ENCODE measurements at places on chromosomes 7 and 10. TPM values are rescaled to one million over a fixed set of nuclear protein-coding genes. Genes with fewer than 3 reads are reported as not detected.

The CFAP69 gene
- total RNA-seq: 1.7 TPM

The NKX6-2 gene
- not detected for total RNA-seq

The OR6B1 gene
- not detected for total RNA-seq

The PPP1R3C gene
- total RNA-seq: 136 TPM

The MMP21 gene
- total RNA-seq: 0.20 TPM

The GCK gene
- total RNA-seq: 1.7 TPM

The KLF14 gene
- total RNA-seq: not detected

The SLC4A2 gene
- total RNA-seq: 83.1 TPM

The MYO3A gene
- total RNA-seq: 0.10 TPM

The CACNA2D1 gene
- total RNA-seq: 0.91 TPM

The MARVELD1 gene
- 2.0 TPM for total RNA-seq

The TMEM176A gene
- total RNA-seq: 449 TPM

The ATOH7 gene
- total RNA-seq: 1.2 TPM

- no peak for DNase-seq
Measured at GRCh38 chr7:37368540-37368939, 80.1 kb downstream of the ELMO1 start.

DNA sequence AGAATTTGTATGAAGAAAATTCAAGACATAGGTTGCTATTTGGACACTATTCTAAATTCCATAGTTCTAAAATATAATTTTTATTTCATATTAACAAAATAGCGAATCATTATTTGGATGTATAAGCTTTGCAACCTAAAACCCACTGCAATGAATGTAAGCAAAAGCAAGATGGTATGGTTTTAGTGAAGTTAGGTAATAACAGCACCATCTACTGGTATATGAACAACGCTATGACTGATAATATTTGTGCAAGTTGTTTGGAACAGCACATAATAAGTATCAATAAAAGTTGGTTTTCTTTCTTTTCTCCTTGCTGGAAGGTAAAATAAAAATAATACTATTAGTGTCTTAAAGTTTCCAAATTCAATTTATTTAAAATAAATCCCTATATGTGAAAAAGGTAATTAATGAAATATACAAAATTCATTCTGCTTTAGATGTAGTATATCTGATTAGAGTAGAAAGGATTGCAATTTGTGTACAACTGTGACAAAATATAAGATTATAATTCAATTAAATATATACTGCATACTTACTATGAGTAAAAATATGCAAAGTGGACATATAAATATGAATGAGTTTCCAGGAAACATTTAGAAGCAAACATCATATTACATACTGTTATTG, 79.0 kb upstream of the LSM8 start:
- no peak for DNase-seq

GRCh38 chr7:149849174-149849573, 11.0 kb downstream of the ZNF862 start:
- DNase-seq: no peak

- peak; percentile 68 for DNase-seq
Measured at GRCh38 chr7:141369422-141369821, 181.8 kb upstream of the AGK start.

DNA sequence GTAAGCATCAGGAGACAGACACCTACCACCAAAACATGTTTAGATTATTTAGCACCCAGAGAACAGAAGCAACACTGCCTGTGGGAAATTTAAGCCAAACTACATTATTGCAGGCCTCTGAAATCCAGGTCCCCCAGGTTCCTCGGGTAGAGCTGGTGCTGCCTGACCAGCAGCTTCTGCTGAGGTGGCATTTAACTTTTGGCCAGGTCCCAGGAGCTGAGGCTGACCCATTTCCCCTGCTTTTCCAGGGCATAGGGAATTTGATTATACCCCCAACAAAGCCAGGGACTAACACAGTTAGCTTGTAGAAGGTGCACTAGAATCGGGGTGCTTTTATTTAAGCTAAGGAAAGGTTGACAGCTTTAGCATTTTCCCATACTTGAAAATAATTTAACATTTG, 4.7 kb downstream of the LRRC4 start:
- DNase-seq: no peak

DNA sequence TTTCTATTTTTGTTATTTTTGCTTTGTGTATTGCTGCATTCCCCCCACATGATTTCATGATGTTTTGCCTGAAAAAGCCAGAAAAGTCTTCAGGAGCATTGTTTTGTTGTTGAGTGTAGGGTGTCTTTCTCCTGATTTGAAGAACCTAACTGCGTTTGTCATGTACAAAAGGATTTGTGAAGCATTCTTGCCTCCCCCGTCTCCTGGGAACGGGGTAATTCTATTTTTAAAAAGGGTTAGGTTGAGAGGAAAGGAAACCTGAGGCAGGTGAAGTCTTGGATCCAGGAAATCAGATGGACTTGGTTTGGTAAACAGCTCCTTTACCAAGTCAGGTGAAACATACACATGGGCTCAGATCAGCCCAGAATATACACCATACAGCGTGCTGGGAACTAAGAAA, 26.0 kb upstream of the BTBD16 start:
- DNase-seq: no peak

DNA sequence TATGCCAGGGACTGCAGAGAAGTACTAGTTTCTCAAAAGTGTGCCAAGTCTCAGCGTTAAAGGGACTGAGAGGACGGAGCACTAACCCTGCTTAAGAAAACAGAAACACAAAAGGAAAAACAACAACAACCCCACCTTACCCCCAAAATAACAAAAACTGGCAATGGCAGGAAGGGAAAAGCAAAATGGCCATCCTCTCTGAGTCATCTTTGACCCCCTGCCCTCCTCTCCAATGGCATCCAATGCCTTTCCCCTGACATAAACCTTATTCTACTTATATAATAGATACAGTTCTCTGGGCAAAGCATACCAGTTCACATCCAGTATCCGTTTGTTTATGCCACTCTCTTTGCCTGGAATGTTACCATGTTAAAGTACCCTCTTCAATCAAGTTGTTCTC, 1.6 kb downstream of the POLR1F start:
- no peak for DNase-seq

DNA sequence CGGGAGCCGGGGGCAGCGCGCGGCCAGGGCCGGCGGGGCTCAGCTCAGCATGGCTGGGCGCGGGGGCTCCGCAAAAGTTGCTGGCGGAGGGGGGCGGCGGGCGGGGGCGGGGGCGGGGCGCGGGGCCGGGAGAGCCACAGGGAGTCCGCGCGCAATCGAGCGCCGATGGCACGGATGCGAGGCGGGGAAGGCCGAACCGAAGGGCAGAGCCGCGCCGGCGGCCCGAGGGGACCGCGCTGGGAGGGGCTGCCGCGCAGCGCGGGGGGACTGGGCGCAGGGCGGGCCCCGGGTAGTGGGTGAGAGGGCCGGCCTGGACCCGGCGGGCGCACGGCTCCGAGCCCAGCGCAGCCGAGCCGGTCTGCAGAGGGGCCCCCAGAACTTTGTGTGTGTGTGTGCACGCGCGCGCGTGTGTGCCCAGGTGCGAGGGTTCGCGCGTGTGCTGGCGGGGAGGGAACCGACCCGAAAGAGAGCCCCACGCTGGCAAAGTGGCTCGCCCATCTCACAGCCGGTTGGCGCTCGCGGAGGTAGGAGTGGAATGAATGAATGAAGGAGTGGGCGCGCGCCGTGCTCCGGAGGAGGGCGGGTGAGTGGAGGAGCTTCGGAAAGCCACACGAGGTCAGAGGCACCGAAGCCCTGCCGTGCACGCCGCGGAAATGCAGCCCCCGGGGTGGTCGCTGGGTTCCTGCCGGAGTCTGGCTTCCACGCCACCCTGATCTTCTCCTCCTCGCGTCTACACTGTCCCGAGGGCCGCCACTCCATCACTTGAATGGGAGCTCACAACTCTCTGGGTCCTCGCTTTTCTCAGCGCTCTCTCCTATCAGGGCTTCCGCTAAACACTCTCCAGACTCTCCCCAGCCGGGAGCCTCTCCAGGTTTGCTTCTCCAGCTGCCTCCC, at the start of gene HIPK2:
Gene HIPK2 (minus strand): TSS at position 51 of the 894 bp plus-strand sequence. CDS start 375 bp downstream, outside the sequence.
- peak; percentile 80 for DNase-seq

- peak; percentile 51 for DNase-seq
Measured at GRCh38 chr7:28958235-28958979, at the start of gene TRIL. TSS of gene TRIL (minus strand) at chr7:28958330. CDS start at chr7:28958046, 284 bp downstream.

DNA sequence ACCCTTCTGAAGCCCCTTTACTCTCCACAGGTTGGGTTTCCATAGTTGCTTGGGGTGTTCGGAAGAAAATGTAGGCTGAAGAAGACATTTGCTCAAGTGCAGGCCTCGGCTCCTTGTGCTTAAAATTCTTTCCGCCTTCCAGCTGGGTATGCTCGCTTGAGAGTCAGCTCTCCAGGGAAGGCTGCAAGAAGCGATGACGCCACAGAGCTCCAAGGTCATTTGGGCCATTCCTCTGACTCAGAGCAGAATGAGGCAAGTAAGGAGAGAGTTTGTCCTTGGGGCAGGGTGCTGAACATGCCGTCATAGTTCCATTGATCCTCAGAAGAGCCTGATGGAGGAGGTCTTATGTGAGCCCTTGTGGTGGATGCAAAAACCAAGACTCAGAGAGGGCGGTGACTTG, 27.4 kb upstream of the HSPA12A start:
- DNase-seq: no peak

GRCh38 chr7:88477976-88478375, 171.3 kb upstream of the STEAP4 start:
- no peak for DNase-seq

DNA sequence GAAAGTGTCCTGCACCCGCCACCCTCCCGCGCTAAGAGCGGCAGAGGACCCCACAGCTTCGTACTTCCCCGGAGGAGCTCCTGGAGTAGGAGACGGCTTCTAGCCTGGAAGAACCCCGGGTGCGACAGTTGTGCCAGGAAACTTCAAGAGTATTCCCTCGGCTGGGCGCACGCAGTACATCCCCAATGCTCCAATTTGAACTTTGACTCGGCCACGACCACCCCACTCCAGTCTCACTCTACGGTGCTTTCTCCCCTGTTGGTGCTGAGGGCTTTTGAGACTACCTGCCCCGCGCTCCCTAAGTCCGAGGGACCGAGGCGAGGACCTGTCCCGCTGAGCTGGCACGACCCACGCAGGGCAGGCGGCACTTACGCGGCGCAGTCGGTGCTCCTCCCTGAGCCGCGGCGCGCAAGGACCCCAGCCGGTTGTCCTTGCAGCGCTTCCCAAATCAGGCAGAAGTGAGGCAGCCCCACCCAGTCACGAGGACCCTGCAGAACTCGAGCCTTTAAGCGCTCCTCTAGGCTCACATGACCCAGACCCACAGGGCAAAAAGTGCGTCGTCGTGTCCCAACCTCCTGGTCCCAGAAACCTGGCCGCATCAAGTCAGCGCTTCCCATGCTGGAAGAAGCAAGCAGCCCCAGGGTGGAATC, at the start of gene CPVL:
Gene CPVL (minus strand): TSS at position 481 of the 650 bp plus-strand sequence. CDS start 25,476 bp downstream, outside the sequence.
- peak; percentile 55 for DNase-seq

DNA sequence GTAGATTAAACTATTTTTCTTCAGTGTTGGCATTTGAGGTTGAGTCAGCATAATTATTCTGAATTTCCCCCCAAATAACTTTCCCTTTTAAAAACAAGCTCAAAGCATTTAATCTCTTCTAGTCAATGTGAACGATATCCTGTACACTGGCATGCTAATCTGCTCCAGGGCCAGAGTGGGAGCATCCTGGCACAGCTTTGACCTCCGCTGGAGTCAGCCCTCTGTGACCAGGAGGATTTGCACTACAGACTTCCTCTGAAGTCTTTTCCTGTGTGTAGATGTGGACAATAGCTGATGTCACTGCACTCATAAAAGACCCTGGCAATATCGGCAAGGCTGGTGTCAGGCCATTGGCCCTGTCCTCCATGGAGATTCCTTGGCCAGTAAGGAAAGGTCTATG, 340.2 kb downstream of the CDC14C start:
- DNase-seq: no peak

GRCh38 chr7:155316427-155317113, 18.9 kb downstream of the INSIG1 start:
- no peak for DNase-seq

GRCh38 chr7:91644256-91644655, 236.2 kb downstream of the MTERF1 start:
- DNase-seq: no peak

DNA sequence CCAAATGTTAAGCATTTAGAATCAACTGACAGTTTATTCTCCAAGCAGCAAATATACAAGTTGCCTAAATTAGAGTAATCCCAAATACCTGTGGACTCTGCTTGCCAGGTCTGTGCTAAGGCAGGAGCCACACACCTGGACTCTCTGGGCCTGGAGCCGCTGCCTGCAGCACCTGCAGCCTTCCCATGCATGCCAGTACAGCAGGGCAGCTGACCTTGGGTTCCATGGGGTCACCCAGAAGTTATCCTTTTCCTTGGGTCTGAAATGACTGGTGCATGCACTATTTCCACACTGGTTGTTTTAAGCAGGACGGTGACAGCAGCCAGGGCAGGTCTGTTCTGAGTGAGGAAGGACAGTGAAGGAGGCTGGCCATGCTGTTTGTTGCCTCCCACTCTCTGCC, 573.2 kb downstream of the GLRX3 start:
- no peak for DNase-seq

DNA sequence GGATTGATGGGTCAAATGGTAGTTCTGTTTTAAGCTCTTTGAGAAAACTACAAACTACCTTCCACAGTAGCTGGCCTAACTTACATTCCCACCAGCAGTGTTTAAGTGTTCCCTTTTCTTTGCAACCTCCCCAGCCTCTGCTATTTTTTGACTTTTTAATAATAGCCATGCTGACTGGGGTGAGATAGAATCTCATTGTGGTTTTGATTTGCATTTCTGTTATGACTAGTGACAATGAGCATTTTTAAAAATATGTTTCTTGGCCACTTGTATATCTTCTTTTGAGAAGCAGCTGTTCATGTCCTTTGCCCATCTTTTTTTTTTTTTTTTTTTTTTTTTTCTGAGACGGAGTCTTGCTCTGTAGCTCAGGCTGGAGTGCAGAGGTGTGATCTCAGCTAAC, 155.2 kb upstream of the BMPER start:
- no peak for DNase-seq

DNA sequence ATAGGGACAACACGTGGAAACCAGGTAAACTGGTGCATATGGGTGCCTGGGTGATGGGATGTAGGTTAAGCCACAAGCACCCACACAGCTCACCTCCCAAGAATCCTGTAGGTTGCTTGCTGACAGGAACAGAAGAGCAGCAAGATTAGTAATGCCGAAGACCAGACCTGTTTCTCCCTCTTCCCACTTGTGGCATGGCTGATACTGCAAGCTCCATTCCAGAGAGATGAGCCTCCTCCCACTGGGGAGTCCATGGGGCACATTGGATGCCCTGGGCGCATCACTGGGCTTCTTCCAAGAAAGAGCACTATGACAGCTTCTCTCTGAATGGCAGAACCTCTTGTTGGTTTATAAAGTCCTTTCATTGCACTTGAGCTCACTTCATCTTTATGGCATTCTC, 44.4 kb upstream of the LOXL4 start:
- no peak for DNase-seq

- DNase-seq: no peak
Measured at GRCh38 chr7:15317215-15317614, 244.6 kb downstream of the AGMO start.
